ENCODE measurements at places on chromosomes 7 and 10.

DNA sequence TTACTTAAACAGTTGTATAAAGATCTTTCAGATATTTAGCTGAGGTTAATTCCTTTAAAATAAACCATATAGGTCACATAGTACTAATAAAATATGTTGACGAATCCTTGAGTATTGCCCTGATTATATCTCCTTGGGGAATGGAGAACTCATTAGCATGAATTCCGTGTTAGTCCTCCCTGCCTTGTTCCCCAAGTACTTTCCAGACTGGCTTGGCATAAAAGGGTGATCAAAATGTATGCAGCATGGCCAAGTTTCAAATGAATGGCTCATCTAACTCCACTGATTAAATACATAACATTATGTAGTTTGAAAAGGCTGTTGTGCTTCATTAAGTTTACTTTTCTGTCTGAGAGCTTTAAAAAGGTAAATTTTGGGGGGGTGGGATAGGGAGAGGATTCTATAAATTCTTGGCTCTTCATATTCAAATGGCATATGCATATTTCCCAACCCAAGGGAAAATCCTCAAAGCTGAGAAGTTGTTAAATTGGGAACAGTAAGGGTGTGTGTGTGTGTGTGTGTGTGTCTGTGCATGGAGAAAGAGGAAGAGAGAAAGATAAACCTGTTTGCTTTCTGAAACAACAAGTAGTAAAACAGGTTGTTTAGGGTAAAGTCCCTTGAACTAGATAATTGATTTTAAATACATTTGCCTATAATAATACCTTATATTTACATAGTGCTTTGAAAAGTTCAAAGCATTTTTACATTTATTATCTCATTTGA, 4.8 kb upstream of the ADD3 start:
- DNase-seq = peak; percentile 13

GRCh38 chr10:649798-650440, 39.5 kb downstream of the DIP2C start:
- DNase-seq = no peak

- DNase-seq = no peak
These were observed 2.8 kb downstream of the FGF8 start for GRCh38 chr10:101772895-101773761.

DNA sequence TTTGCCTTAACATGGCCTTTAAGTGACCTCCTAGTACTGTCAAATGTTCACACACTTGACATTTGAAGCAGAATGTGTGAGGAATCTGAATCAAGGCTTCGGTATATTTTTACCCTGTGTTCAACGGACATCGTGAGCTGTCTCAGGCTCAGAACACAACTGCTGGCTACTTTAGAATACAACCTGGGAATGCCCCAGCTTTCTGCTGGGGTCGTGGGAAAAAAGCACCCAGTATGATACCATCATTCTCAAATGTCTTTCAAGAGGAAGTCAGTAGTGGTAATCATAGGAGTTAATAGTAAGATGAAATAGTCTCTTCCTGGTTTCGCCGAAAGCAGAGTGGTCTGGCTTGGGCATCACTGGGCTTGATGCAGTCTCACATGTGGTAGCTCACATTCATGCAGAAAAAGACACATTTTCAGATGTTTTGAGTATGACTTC, 67.2 kb downstream of the CREB5 start:
- DNase-seq = no peak

- DNase-seq = no peak
These were observed 2.3 kb downstream of the C10orf71 start for GRCh38 chr10:49301302-49301701.

DNA sequence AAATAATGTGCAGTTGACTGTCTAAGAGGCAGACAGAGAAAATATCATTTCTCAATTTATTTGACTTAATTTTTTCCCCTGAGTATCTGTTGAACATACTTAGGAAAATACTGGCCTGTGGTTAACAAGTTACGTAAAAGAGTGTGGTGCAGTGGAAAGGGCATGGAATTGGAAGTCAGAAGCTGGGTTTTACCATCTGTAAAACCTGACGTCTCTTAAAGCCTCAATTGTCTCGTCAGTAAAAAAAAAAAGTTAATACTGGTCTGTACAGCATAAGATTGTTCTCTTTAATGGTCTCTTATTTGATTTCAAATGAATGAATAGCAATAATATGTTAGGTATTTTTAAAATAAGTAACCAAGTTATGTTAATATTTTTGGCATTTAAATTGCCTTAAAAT, 67.8 kb downstream of the PHTF2 start:
- no peak for DNase-seq

Data from fibroblast of skin of right biceps (primary cell).